ENCODE measurements at places on chromosomes 2 and 18. TPM values are rescaled to one million over a fixed set of nuclear protein-coding genes. Genes with fewer than 3 reads are reported as not detected.

TMEFF2 gene
- 0.23 TPM for polyA plus RNA-seq

GALNT5 gene
- polyA plus RNA-seq: 1.5 TPM

LRPPRC gene
- polyA plus RNA-seq: 26.7 TPM

UGT1A5 gene
- not detected for polyA plus RNA-seq

SLC38A11 gene
- polyA plus RNA-seq: 1.5 TPM

COL5A2 gene
- 11.9 TPM for polyA plus RNA-seq

DNA sequence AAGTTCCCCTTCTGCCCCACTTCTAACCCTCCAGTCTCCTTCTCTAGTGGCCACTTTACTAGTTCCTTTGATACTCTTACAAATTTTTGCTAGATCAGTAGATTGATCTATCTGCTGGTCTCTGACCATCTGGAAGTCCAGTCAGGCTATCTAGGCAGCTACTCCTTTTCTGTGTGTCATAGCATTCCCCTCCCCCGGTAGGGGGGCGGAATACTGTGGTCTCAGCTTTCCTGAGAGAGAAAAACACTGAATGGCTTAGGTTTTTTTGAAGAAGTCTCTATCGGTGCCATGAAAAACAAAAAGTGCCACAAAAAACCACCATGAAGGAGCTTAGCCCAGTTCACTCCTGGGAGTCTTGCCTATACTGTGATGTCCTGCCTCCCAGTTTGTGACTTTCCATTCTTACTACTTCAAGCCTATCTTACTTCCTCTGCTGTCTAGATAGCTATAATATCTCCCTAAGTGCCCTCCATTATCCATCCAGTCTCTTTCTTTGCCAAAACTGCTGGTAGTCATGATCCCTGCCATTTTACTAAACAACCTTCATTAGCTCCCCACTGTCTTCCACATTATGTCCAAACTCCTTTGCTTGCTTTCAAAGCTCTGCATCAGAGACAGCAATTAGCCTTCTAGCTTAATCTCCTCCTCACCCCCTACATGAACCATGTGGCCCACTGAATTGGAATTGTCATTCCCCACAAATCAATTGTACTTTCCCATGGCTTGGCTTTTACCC is 29.9 kb downstream of the TPGS2 start:
- peaks cover 98% of the 10 kb centered on the region for H3K36me3 ChIP-seq
- H3K4me3 ChIP-seq: no peak overlapping the region
- no peak for DNase-seq
- no peak overlapping the region for H3K27ac ChIP-seq
- no peaks in the 10 kb centered on the region for H3K4me1 ChIP-seq

DNA sequence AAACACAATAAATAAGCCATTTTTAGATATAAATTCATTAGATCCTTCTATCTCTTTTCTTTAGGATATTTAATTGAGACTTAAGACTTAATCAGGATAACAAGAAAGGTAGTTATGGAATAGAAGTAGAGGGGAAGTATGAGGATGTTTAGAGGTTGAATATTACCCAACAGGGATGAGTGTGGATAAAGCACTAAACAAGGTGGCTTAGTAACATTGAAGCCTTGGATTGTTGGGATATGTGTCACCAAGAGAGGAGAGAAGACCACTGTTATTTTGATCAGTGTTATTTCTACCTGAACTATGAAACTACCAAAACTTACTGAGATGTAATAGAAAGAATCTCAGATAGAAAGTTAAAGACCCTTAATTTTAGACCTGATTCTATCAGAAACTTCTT is 405.7 kb downstream of the PIK3C3 start:
- H3K4me3 ChIP-seq: no peak overlapping the region
- no peak overlapping the region for H3K27ac ChIP-seq
- DNase-seq: no peak
- no peaks in the 10 kb centered on the region for H3K27me3 ChIP-seq
- H3K36me3 ChIP-seq: no peaks in the 10 kb centered on the region

DNA sequence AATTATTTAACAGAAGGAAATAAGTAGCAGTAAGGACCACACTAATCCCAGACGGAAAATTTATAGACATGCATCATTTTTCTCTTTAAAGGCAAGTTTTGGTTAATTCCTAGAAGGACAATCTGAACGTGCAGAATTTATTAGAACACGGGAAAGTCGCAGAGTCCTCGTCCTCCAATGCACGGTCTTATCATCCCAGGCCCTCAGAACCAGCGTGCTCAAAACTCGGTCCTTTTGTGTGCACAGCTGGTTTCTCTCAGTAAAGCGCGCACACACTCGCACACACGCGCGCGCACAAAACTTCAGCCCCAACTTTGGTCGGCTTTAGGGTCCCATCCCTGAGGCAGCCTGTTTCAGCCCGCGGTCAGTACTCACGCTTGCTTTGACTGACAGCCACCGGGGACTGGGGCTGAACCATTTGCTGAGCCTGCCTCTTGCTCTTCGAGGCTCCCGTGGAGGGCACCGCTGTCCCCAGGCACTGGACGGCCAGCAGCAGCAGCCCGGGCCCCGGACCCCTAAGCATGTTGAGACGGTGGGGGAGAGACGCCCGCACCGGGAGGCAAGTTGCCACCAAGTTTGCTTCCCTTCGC is 493 bp downstream of the FN1 start:
- H3K36me3 ChIP-seq: peaks cover 1% of the 10 kb centered on the region
- peak; percentile 26 for DNase-seq
- H3K27ac ChIP-seq: peak overlapping the region; percentile 86

DNA sequence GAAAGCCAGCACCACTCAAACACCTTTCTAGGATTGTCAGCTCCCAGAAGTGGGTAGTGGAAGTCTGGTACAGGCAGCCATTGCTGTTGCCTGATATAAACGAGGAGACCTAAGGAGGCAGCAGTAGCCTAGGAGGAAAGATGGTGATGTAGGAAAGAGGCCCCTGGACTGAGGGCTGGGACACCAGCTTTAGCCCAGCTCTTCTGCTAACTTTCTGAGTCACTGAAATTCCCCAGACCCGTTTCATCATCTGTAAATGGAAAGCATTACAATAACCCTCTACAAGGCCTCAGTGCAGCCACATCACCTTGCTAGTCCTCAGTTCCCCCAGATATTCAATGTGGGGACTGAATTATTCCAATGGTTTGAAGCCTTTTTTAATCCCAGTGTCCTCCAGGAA is 336.5 kb downstream of the TNS1 start:
- H3K4me3 ChIP-seq: no peak overlapping the region
- H3K4me1 ChIP-seq: peaks cover 18% of the 10 kb centered on the region
- H3K27me3 ChIP-seq: no peaks in the 10 kb centered on the region
- no peaks in the 10 kb centered on the region for H3K36me3 ChIP-seq

- no peak for DNase-seq
- no peaks in the 10 kb centered on the region for H3K27me3 ChIP-seq
- no peaks in the 10 kb centered on the region for H3K36me3 ChIP-seq
- H3K4me1 ChIP-seq: no peaks in the 10 kb centered on the region
- H3K27ac ChIP-seq: no peak overlapping the region
- H3K4me3 ChIP-seq: no peak overlapping the region
These were observed 72.2 kb upstream of the THUMPD2 start for GRCh38 chr2:39851251-39851650.

DNA sequence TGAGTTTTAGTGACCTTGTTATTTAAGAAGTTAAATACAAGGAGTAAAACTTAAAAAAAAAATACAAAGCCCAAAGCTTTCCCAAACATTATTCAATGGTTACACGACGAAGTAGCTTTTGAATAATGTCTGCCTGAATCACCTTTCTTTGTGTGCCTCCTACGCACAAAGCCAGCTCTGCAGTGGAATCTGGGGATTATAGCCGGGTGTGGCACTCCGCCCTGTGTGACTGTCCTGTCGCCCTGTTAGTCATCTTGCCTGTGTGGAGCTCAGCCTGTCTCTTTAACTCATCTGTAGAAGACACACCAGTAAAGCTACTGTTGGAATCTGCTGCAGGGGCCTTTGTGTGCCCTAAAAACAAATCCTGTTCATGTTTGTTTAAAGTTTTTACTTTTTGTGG is 79.4 kb upstream of the TCF7L1 start:
- peaks cover 13% of the 10 kb centered on the region for H3K36me3 ChIP-seq
- H3K4me3 ChIP-seq: no peak overlapping the region
- no peak for DNase-seq
- peaks cover 9% of the 10 kb centered on the region for H3K4me1 ChIP-seq
- H3K27ac ChIP-seq: no peak overlapping the region

DNA sequence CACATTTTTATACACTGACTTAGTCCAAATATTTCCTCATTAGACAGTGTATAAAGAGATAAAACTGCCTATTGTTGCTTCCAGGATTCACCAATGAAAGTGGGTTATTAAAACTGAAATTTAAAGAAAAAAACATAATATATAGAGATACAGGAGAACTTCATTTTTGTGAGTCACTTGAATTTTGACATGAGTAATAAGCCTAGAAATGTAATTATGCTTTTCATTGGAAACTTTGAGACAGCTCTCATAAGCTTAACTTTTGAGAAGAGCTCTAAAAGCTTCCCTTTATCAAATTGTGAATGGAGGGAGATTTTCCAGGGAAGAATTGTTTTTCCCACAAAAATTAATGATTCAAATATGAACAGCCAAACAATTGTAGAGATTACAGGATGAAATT is 14.1 kb downstream of the DYNC2LI1 start:
- H3K36me3 ChIP-seq: peaks cover 44% of the 10 kb centered on the region
- no peak overlapping the region for H3K4me3 ChIP-seq
- H3K27ac ChIP-seq: no peak overlapping the region
- H3K4me1 ChIP-seq: peaks cover 5% of the 10 kb centered on the region
- H3K27me3 ChIP-seq: no peaks in the 10 kb centered on the region

DNA sequence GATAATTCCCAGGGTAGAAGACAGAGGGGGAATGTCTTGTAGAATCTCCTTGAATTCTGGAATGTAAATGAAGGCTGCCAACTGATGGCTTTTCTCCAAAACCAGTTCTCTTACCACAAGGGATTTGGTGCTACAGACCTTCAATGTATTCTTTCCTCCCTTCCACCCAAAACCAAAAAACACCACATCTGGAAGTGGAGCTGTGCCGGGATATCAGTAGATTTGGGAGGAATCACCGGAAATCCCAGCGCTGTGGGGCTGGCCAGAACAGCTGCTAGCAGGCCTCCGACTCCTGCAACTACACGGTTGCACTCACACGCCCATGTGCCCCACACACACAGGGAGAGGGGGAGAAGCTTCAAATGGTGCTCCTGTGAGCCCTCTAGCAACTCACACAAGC is 45.7 kb downstream of the RPL31 start:
- peaks cover 5% of the 10 kb centered on the region for H3K36me3 ChIP-seq
- no peak overlapping the region for H3K27ac ChIP-seq
- no peak for DNase-seq
- peaks cover 15% of the 10 kb centered on the region for H3K4me1 ChIP-seq
- no peaks in the 10 kb centered on the region for H3K27me3 ChIP-seq
- H3K4me3 ChIP-seq: no peak overlapping the region

DNA sequence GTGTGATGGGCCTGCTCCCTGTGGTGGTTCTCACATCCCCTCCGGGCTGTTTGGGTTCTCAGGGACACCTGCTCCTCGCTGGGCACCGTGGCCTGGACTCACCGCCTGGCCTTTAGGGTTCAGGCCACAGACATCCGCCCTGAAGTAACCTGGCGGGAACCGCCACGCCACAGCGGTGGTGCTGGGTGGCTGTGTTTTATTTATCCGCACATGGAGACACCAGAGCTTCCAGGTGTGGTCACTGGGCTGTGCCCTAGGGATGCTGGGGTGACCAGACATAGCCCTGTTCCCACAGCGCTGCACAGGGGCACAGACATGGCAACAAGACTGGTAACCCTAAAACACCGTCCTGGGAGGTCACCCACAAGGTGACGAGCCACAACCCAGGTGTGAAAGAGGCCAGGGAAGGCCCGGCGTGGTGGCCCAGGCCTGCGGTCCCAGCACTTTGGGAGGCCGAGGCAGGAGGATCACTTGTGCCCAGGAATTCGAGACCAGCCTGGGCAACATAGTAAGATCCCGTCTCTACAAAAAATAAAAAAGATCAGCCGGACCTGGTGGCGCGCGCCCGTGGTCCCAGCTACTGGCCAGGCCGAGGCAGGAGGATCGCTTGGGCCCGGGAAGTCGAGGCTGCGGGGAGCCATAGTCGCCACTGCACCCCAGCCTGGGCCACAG is 649 bp upstream of the HSBP1L1 start:
- DNase-seq: no peak
- peaks cover 13% of the 10 kb centered on the region for H3K4me1 ChIP-seq
- H3K4me3 ChIP-seq: peak overlapping the region; percentile 56
- peaks cover 14% of the 10 kb centered on the region for H3K36me3 ChIP-seq
- H3K27ac ChIP-seq: peak overlapping the region; percentile 90
- H3K27me3 ChIP-seq: no peaks in the 10 kb centered on the region

- DNase-seq: no peak
- H3K27ac ChIP-seq: no peak overlapping the region
- no peak overlapping the region for H3K4me3 ChIP-seq
These were observed 118.8 kb downstream of the ZBTB7C start for GRCh38 chr18:48290162-48290926.

DNA sequence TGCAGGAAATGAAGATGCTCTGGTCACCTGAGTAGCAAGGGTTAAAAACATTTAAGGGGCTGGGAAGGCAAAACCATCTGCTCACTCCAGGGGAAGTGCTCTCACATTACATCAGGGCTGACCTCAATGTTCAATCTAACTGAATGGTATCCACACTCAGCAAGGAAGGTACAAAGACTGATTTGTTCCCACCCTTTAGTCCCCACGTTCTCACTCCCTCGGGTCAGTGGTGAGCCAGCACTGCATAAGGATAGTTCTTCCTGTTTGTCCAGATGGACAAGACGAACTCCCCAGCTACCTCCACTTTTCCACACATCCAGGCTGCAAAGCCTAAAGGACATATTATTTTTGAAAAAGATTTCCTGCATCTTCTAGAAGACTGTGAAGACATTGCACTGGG is 126.6 kb upstream of the SLC14A2 start:
- no peak overlapping the region for H3K27ac ChIP-seq
- H3K36me3 ChIP-seq: no peaks in the 10 kb centered on the region
- DNase-seq: no peak
- no peaks in the 10 kb centered on the region for H3K27me3 ChIP-seq
- H3K4me1 ChIP-seq: no peaks in the 10 kb centered on the region

- no peaks in the 10 kb centered on the region for H3K27me3 ChIP-seq
- no peak for DNase-seq
- H3K27ac ChIP-seq: no peak overlapping the region
These were observed 312.8 kb downstream of the EXOC6B start for GRCh38 chr2:72513011-72513410.

- H3K27me3 ChIP-seq: no peaks in the 10 kb centered on the region
- no peak overlapping the region for H3K4me3 ChIP-seq
- H3K27ac ChIP-seq: no peak overlapping the region
- H3K36me3 ChIP-seq: no peaks in the 10 kb centered on the region
These were observed 46.8 kb upstream of the ACMSD start for GRCh38 chr2:134791616-134792015.
